ENCODE measurements at places on chromosomes 12 and 14.

GRCh38 chr12:52631264-52631663 is 12.9 kb upstream of the KRT73 start:
- no peak for DNase-seq

DNA sequence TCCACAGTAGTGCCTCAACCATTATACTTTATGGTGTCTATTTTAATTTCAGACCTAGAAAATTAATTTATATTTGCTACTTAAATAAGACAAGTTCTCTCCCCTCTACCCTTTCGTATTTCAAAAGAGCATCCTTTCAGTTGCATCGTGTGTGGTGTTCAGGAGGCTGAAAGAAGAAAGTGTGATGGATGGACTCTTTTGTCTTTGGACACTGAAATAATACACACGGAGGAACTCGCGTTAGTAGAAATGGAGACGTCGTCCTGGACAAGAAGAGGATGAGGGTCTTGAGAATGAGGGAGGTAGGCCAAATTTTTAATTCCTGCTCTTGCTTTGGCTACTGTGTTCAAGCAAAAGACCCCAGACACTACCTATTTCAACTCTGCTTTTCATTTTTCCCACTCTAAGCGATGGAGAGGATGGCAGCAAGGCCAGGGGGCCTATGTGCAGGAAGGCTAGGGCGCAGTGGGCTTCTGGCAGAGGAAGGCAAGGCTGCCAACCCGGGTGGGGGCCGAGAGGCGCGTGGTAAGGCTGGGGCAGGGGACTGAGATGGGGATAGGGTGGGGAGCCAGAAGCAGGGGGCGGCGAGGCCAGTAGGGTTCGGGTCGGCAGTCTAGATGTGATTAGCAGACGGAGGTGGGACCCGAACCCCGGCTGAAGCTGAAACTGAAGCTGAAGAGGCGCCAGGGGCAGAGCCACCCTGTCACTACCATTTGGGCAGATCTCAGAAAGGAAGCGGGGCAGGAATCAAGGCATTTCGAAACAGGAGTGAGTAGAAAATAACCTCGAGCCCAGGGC is 722 bp downstream of the TMED8 start:
- DNase-seq = no peak

DNA sequence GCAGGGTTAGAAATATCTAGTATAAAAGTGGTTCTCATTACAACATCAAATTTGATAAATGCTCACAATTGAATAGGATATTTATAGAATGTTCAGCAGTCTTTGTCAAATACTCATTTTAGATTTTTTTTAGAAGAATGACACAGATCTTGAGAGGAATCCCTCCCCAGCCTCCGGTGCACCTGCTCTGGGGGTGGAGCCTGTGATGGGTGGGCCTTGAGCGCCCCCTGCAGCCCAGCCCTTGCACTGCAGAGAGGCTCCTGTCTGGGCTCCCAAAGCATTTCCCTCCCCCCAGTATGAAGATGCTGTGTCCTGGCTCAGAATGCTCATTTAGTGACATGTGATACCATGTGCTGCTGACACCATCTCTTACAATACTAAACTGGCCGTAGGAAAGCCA is 792.3 kb downstream of the TMEM121 start:
- no peak for DNase-seq

DNA sequence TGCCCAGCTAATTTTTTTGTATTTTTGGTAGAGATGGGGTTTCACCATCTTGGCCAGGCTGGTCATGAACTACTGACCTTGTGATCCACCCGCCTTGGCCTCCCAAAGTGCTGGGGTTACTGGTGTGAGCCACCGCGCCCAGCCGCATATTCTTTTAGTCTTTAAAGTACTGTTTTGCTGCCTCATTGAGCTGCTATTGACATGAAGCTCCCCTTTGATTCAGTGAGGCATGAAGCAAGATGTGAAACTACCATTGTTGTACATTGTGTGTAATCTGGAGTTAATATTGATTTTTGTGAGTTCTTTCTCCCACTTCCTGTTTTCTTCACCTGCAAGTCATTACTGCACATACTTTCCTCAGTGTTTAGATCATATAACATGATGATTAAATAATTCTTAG is 80.8 kb downstream of the MNAT1 start:
- no peak for DNase-seq

DNA sequence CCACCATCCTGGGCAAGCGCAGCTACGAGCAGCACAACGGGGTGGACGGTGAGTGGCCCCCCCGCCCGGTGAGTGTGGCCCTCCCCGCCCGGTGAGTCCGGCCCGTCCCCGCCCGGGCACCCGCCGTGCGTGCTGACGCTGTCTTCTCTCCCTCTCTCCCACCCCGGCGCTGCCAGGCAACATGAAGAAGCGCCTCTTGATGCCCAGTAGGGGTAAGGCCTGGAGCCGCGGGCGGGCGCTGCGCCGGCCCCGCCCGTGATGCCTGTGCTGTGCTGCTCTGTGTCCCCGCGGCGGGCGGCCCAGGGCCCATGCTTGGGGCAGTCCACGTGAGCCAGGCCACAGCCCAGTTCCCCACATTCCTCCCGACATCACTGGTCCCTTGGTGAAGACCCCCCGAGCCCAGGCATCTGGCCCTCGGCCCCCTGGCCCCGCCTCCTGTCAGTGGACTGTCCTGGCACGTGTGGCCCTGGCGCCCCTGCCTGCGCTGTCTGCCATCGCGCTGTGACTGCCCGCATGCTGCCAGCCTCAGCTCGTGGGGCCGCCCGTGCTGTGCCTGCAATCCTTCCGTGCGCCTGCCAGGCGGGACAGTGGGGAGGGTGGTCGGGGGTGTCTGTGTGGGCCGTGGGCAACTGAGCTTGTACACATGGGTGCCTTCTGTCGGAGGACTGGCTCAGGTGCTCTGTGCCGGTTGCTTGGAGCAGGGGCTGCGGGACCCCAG is 7.9 kb upstream of the CRIP2 start:
- no peak for DNase-seq
